NCI-H1930 (cell line): ENCODE measurements at places on chromosomes 4 and X.

GRCh38 chrX:133813971-133814370 is 171.4 kb downstream of the GPC3 start:
- DNase-seq: no peak

DNA sequence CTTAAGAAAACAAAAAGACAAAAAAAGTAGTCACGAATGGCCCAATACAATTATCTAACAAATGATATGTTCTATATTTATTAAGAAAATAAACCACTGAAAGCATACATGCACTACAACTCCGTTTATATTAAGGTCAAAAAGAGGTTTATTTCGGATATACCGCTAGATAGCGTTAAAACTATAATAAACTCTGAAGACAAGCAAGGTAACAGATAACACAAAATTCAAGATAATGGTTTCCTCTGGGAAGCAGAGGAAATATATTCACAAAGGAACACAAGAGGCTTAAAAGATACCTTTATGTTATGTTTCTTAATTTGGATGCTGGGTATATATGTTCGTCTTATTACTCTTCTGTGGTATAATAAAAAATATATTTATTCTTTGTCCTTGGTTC is 4.7 kb upstream of the FAM200B start:
- no peak for DNase-seq

GRCh38 chr4:147094238-147094637 is 148.6 kb upstream of the TTC29 start:
- no peak for DNase-seq

DNA sequence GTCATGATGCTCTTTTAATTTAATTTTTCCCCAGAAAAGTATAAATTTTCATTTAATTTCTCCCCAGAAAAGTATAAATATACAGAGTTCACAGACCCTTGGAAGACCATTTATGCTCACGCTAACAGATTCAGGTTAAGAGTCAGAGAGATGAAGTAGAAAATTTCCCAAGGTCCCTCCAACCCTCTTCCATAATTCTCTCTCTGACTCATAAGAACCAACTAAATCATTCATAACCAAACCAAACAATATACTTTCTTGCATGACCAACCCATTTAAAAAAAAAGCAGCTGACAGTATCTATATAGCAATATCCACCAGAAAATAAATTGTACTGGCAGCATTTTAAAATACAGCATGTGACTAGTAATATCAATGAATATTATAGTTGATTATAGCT is 3.9 kb downstream of the KLHL8 start:
- no peak for DNase-seq

- no peak for DNase-seq
Measured at GRCh38 chrX:12867685-12868084, 813 bp downstream of the TLR7 start.

- DNase-seq: no peak
Measured at GRCh38 chrX:137313627-137314026, 252.3 kb upstream of the ZIC3 start.

DNA sequence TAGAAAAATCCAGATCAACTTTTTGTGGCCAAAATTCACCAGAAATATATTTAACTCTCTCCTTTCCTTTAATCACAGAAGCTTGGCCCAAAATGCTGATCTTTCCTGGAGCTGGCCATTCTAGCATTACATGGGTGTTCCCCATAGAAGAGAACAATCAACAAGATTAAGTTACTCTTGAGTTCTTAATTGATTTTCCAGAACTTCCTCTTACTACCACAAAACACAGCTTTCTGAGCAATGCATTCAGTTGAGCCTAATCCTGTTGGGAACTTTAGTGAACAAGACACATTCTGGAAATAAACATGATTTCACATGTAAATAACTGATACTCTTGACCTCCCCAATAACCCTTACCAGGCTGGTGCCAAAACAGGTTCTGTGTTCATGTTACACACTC is 45.4 kb upstream of the STIM2 start:
- DNase-seq: no peak

- DNase-seq: no peak
Measured at GRCh38 chr4:76952656-76953582, 3.4 kb downstream of the SEPTIN11 start.

DNA sequence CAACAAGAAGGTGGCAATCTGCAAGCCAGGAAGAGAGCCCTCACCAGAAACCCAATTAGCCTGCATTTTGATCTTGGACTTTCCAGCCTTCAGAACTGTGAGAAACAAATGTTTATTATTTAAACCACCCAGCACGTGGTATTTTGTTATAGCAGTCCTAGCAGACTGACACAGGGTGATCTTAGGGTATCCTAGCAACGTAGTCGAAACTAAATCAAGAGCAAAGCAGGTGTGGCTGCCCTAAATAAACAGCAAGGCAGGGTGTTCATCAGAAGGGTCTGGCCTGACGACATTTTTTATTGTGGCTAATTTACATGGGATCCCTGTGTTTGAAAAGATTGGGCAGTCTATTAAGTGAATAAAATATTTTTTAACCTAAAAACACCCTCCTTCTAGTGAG is 198.8 kb downstream of the VEGFC start:
- DNase-seq: no peak

- DNase-seq: peak; percentile 4
Measured at GRCh38 chr4:102263024-102263787, 82.1 kb downstream of the SLC39A8 start.

- DNase-seq: no peak
Measured at GRCh38 chrX:21503593-21503992, 129.4 kb downstream of the CNKSR2 start.

GRCh38 chr4:69124941-69125340 is 28.7 kb downstream of the UGT2B7 start:
- DNase-seq: no peak

DNA sequence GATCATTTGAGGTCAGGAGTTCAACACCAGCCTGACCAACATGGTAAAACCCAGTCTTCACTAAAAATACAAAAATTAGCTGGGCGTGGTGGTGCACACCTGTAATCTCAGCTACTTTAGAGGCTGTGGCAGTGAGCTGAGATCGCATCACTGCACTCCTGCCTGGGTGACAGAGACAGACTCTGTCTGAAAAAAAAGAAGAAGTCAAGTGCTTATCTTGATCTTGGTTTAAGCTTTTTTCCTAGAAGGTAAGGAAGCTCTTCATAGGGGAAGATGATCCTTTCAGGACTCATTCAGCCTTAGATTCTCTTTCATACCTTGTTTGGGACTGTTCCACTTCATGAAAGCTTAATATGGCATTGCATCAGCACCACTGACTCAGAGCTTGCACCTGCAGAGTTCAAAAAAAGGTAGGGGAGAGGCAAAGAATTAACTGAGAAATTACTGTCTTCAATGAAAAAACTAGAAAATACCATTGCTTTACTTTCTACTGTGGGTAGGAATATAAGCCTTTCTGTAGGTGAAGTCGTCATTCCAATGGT is 70.8 kb upstream of the EPGN start:
- DNase-seq: no peak

DNA sequence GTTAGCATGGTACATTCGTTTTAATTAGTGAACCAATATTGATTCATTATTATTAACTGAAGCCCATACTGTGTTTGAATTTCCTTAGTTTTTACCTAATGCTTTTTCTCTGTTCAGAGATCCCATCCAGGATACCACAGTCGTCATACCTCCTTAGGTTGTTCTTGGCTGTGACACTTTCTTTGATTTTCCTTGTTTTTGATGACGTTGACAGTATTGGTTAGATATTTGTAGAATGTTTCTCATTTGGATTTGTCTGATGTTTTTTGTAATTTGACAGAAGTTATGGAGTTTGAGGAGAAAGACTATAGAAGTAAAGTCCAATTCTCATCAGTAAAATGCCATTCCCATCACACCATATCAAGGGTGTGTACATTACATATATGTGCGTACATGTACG is 16.2 kb upstream of the RAP2C start:
- no peak for DNase-seq

- no peak for DNase-seq
Measured at GRCh38 chrX:34629572-34629971, 27.5 kb downstream of the TMEM47 start.

GRCh38 chr4:112908511-112908910 is 140.9 kb upstream of the ANK2 start:
- DNase-seq: no peak

DNA sequence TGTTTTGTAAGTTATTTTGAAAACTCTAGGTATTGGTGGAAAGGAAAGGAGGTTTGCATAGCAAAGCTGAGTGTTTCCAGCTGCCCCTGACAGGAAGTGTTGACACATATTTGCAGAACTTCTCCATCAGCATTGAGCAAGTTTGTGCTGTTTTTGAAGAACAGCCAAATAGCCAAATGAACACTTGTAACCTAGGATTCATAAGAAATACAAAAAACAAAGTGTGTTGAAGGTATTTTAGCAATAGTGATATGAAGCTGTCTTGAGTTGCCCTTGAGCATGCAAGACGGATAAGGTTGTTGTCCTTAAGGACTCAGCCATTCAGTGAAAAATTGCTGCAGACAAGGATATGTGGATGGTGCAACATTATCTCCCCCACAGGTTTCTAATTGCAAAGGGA is 68.3 kb upstream of the PGM2 start:
- no peak for DNase-seq

DNA sequence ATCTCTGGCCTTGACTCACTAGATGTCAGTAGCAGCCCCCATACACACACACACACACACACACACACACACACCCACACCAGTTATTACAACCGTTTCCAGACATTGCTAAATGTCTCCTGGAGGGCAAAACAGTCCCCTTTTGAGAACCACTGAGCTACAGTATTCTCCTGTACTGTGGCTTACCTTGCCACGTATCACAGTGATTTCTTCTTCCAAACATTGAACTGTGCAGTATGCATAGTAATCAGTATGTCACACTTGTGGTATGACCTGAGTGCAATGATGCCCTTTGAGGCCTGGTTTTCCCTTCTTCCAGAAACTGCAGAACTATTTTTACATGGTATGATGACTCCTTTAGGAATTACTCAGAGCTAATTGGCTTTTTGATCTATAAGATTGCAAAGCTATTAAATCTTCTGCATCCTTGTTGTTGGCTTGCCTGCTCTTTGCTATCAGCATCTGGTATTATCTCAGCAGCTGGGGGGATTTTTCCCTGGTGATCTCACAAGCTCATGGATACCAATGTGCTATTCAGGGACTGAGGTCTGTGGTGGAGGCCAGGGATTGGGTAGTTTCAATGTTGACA is 3.6 kb upstream of the THOC2 start:
- DNase-seq: no peak

GRCh38 chr4:124179506-124180186 is 532.9 kb downstream of the ANKRD50 start:
- DNase-seq: no peak

GRCh38 chrX:3791449-3791848 is 78.0 kb upstream of the PRKX start:
- no peak for DNase-seq

- no peak for DNase-seq
Measured at GRCh38 chr4:113447769-113448168, 313.8 kb downstream of the CAMK2D start.

- no peak for DNase-seq
Measured at GRCh38 chrX:148135738-148136137, 154.6 kb downstream of the FMR1NB start.

GRCh38 chr4:111641813-111642579 is 503.3 kb upstream of the FAM241A start:
- DNase-seq: peak; percentile 47

GRCh38 chr4:187075514-187075913 is 351.9 kb upstream of the FAT1 start:
- DNase-seq: no peak

DNA sequence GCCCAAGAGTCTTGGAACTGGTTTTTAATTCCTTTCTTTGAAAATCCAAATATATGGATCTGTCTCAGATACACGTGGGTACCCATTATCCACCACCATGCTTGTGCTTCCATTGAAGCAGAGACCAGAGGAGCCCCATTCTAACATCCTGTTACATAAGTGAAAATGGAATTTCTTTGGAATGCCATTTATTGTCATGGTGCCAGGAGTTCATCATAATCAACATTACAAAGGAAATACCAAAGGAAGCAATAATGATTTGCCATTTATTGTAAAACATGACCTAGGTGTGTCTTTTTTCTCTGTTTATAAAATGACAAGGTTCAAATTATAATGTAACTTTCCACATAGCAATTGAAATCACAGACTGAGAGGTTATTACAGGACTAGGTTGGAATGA is 61.7 kb downstream of the PALLD start:
- no peak for DNase-seq
